Activated T-helper 2 cell treated with anti-CD3 and anti-CD28 coated beads, Interferon-gamma antibody, Interleukin-2, Interleukin-4, amounts not matched to agents 10 μg/mL and 5 μg/mL and 100 μg/mL, durations not matched to agents 14 hours and 24 hours and 36 hours (primary cell): ENCODE measurements at places on chromosomes 3 and 15. TPM values are rescaled to one million over a fixed set of nuclear protein-coding genes. Genes with fewer than 3 reads are reported as not detected.

Gene KLHL18
- 35.7 and 40.9 TPM in 2 replicates for total RNA-seq

Gene SNX33
- total RNA-seq = 6.8 and 7.4 TPM in 2 replicates

Gene PLAAT1
- total RNA-seq = not detected in 2 replicates

Gene LRRC31
- 0.07 TPM in 1 of 2 replicates, not detected in the other for total RNA-seq

Gene PAQR9
- not detected in 2 replicates for total RNA-seq

Gene TERC
- 7.0 and 9.8 TPM in 2 replicates for total RNA-seq

Gene P2RY13
- not detected in 2 replicates for total RNA-seq

Gene LYZL4
- not detected in 2 replicates for total RNA-seq

Gene SLC12A1
- not detected in 2 replicates for total RNA-seq

GRCh38 chr3:25380222-25380739 lies 47.8 kb upstream of the RARB start:
- no peak overlapping the region for H3K4me3 ChIP-seq
- H3K4me1 ChIP-seq = no peaks in the 10 kb centered on the region
- H3K36me3 ChIP-seq = no peaks in the 10 kb centered on the region
- no peaks in the 10 kb centered on the region for H3K27me3 ChIP-seq
- no peak for DNase-seq

DNA sequence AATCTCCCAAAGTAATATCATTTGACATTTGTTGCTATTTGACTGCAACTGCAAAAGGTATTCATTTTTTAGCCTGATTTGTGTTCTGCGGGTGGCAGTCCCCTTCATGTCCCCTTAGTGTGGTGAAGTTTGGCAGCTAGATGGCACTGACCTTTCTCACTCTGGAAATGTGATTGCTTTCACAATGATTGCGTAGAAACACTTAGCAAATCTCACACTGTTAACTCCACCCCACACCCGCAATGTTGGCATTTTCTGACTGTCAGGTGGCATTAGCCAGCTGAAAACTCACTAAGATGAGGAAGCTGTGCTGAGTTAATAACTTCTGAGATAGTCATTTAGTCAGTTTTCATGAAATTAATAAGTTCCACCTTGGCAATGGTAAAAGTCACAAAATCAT lies 76.9 kb downstream of the TRIM69 start:
- peaks cover 17% of the 10 kb centered on the region for H3K27me3 ChIP-seq
- H3K4me3 ChIP-seq = no peak overlapping the region
- no peaks in the 10 kb centered on the region for H3K4me1 ChIP-seq
- H3K27ac ChIP-seq = no peak overlapping the region
- no peaks in the 10 kb centered on the region for H3K36me3 ChIP-seq

DNA sequence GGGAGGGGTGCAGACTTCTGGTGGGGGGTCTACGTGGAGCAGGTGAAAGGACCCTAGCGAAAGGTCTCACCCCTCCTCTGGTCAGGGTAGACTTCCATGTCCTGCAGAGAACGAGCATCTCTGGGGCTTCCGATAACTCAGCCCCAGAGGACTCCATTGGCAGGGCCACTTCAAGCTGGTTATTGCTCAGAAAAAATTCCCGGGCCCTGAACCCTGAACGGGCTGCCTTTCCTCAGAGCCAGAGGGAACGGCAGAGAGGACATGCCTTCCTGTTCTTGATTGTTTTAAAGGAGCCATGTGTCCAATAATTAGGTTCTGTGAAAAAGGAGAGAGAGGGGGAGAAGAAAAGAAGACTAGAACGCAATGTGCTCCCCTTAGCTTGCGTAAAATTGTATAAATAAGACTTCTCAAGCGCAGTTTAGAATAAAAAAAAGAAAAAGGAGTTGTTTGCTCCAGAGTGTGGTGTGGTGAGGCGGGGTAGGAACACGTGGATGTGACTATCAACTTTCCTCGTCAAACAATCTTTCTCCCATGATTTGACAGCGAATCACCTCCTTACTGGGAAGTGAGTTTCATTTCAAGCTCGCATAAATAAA lies 193.4 kb upstream of the UBE2E1 start:
- H3K36me3 ChIP-seq = no peaks in the 10 kb centered on the region
- H3K4me3 ChIP-seq = no peak overlapping the region
- DNase-seq = no peak

- H3K36me3 ChIP-seq = peaks cover 29% of the 10 kb centered on the region
- no peak for DNase-seq
- H3K4me3 ChIP-seq = peak overlapping the region; percentile 87
- no peaks in the 10 kb centered on the region for H3K27me3 ChIP-seq
- H3K27ac ChIP-seq = peak overlapping the region; percentile 97
These were observed 18.8 kb upstream of the CHD2 start for GRCh38 chr15:92881211-92881754.

- no peaks in the 10 kb centered on the region for H3K36me3 ChIP-seq
- peaks cover 12% of the 10 kb centered on the region for H3K4me1 ChIP-seq
- H3K4me3 ChIP-seq = no peak overlapping the region
- DNase-seq = no peak
- H3K27me3 ChIP-seq = peaks cover 3% of the 10 kb centered on the region
These were observed 8.4 kb downstream of the CERS3 start for GRCh38 chr15:100520132-100520921.

GRCh38 chr3:83956431-83956830 lies 1002.4 kb upstream of the CADM2 start:
- H3K36me3 ChIP-seq = no peaks in the 10 kb centered on the region
- no peak overlapping the region for H3K27ac ChIP-seq
- H3K4me3 ChIP-seq = no peak overlapping the region
- no peaks in the 10 kb centered on the region for H3K27me3 ChIP-seq
- no peak for DNase-seq
- H3K4me1 ChIP-seq = no peaks in the 10 kb centered on the region

DNA sequence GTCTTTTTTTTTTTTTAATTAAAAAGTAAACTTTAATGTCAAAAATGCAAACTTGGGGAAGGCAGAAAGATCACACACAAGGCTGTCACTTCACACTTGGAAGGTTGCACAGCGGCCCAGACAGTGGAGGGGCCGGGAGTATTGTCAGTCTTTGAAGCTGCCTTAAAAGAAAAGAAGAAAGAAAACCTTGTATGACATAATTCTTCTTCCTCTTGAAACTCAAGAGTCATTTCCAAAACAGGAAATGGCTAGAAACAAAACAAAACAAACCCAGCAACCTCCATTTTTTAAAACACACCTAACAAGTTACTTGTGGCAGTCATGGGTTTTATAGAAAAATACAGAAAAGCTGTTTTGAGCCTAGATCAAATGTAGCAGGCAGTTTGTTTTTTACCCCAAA lies 68.1 kb upstream of the MAGI1 start:
- H3K27ac ChIP-seq = no peak overlapping the region
- DNase-seq = no peak
- H3K36me3 ChIP-seq = no peaks in the 10 kb centered on the region
- peaks cover 2% of the 10 kb centered on the region for H3K4me1 ChIP-seq

DNA sequence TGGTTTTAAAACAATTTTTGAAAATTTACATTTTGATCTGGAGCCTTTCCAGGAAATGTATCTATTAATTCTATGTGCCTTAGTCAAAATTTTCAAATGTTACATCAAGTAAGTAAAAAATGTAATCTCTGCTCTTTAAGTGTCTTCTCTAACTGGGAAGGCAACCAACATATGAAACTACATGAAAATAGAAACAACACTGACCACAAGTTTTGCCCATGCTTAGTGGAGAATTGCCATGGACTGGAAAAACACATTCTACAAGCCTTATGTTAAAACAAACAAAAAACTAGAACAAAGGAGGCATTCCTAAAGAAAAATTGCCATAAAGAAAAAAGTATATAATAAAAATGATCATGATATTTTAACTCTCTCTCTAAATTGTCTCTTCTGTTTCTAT lies 75.9 kb upstream of the SPRED1 start:
- H3K27ac ChIP-seq = no peak overlapping the region
- H3K36me3 ChIP-seq = no peaks in the 10 kb centered on the region
- peaks cover 7% of the 10 kb centered on the region for H3K27me3 ChIP-seq
- H3K4me3 ChIP-seq = no peak overlapping the region

DNA sequence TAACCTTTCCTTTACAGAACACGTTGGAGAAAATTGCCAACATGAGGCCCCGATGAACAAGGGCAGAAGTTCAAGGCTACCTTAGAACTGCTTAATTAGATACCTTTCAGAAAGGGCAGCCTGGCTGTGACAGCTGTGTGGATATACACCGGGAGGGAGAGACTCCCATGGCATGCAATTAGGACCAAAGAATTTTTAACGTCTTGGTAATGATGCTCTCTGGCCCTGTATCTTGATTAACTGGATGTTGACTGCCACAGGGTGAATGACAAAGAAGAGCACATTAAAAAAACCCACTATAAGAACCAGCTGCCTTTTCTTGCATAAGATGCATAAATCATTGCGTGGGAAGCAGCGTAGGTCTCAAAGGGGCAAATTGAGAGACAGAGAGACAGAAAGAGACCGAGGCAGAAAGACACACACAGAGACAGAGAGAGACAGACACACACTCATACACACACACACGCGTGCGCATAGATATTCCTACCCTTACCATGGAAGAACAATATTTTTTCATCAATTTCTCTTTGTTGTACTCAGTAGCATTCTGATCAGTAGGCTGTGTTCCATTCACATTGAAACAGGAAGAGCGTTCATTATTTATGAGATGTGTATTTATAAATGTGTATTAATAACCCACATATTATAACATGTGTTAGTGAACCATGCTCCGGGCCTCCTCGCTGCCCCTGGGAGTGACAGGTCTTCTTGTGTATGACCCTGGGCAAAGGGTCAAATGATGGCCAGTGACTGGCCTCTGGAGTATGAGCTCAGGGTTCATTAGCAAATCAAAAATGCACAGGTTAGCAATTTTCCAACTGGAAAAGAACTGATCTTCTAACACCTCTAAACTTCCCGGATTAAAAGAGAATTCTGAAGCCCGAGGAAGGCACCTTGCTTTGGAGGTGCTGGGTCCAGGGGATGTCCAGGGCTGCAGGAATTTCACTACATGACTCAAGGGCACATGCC lies 118.8 kb downstream of the NSMCE3 start:
- H3K27ac ChIP-seq = no peak overlapping the region
- H3K36me3 ChIP-seq = no peaks in the 10 kb centered on the region
- DNase-seq = no peak
- H3K27me3 ChIP-seq = peaks cover 3% of the 10 kb centered on the region
- H3K4me1 ChIP-seq = no peaks in the 10 kb centered on the region

GRCh38 chr3:194285024-194285849 lies 65.9 kb downstream of the CPN2 start:
- no peaks in the 10 kb centered on the region for H3K4me1 ChIP-seq
- H3K27ac ChIP-seq = no peak overlapping the region
- DNase-seq = no peak
- H3K36me3 ChIP-seq = no peaks in the 10 kb centered on the region
- peaks cover 27% of the 10 kb centered on the region for H3K27me3 ChIP-seq
- no peak overlapping the region for H3K4me3 ChIP-seq

- H3K27me3 ChIP-seq = no peaks in the 10 kb centered on the region
- H3K36me3 ChIP-seq = no peaks in the 10 kb centered on the region
- no peak overlapping the region for H3K4me3 ChIP-seq
- no peaks in the 10 kb centered on the region for H3K4me1 ChIP-seq
- DNase-seq = no peak
These were observed 544.3 kb downstream of the NTRK3 start for GRCh38 chr15:87712211-87712610.

DNA sequence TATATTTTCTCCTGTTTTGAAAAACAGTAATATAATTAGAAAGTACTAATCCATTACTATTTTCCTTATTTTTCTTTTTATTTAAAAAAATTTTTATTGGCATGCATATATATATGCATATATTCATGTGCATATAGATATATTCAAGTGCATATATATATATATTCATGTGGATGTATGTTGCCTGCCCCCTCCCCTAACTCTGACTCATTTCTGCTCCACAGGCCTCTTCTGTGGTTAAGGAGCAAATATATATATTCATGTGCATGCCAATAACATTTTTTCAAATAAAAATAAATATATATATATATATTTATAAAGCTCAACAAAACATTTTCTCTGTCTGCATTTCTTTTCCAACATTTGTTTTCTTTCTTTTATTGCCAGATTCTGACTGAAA lies 13.6 kb upstream of the CORO2B start:
- DNase-seq = no peak
- no peaks in the 10 kb centered on the region for H3K36me3 ChIP-seq
- no peak overlapping the region for H3K4me3 ChIP-seq
- no peaks in the 10 kb centered on the region for H3K4me1 ChIP-seq
- no peak overlapping the region for H3K27ac ChIP-seq

- H3K27ac ChIP-seq = no peak overlapping the region
- H3K36me3 ChIP-seq = no peaks in the 10 kb centered on the region
- peaks cover 1% of the 10 kb centered on the region for H3K4me1 ChIP-seq
- H3K27me3 ChIP-seq = peaks cover 5% of the 10 kb centered on the region
- no peak overlapping the region for H3K4me3 ChIP-seq
- no peak for DNase-seq
These were observed 25.1 kb upstream of the CD200R1L start for GRCh38 chr3:112871735-112872134.

- H3K4me3 ChIP-seq = no peak overlapping the region
- H3K27ac ChIP-seq = no peak overlapping the region
- no peaks in the 10 kb centered on the region for H3K4me1 ChIP-seq
- H3K27me3 ChIP-seq = no peaks in the 10 kb centered on the region
- no peaks in the 10 kb centered on the region for H3K36me3 ChIP-seq
- DNase-seq = peak; percentile 12
These were observed 617.4 kb downstream of the CADM2 start for GRCh38 chr3:85576091-85576690.
